Activated T-helper 1 cell treated with anti-CD3 and anti-CD28 coated beads, Interleukin-12 subunit alpha, Interleukin-12 subunit beta, Interleukin-2, Interleukin-4 antibody, amounts not matched to agents 30 ng/mL and 10 ng/mL and 1 ng/mL, durations not matched to agents 14 hours and 24 hours and 36 hours (primary cell): ENCODE measurements at places on chromosomes 12 and 14. TPM values are rescaled to one million over a fixed set of nuclear protein-coding genes. Genes with fewer than 3 reads are reported as not detected.

Gene C12orf54
- not detected in 2 replicates for total RNA-seq

Gene GUCY2C
- not detected in 2 replicates for total RNA-seq

Gene ABCD2
- 7.8 and 8.0 TPM in 2 replicates for total RNA-seq

Gene RNASE7
- not detected in 2 replicates for total RNA-seq

Gene BEGAIN
- 2.5 and 2.8 TPM in 2 replicates for total RNA-seq

Gene TRIM9
- 0.31 TPM in 1 of 2 replicates, not detected in the other for total RNA-seq

Gene RPL10L
- not detected in 2 replicates for total RNA-seq

Gene GLT1D1
- total RNA-seq, result 2.0 and 2.1 TPM in 2 replicates

Gene PALS1
- total RNA-seq, result 5.2 and 5.6 TPM in 2 replicates

DNA sequence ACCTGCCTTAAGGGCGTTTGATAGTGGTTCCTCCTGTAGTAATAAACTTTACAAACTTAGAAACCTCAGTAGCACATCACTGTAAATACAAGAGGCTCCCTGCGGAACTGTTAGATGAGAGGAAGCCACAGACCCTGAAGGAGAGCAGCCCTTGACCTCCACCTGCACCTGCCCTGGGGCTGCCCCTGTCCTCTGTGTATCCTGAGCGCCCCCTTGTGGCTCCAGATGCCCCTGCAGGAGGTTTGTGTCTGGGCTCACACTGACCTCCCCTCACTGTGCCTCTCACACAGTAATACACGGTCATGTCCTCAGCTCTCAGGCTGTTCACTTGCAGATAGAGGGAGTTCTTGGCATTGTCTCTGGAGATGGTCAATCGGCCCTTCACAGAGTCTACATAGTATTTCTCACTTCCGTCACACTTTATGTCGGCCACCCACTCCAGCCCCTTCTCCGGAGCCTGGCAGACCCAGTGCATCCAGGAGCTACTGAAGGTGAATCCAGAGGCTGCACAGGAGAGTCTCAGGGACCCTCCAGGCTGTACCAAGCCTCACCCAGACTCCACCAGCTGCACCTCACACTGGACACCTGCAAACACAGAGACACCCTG, 1059.8 kb downstream of the TMEM121 start:
- no peaks in the 10 kb centered on the region for H3K36me3 ChIP-seq
- DNase-seq, result peak; percentile 44
- no peaks in the 10 kb centered on the region for H3K4me1 ChIP-seq
- H3K27me3 ChIP-seq, result peaks cover 17% of the 10 kb centered on the region
- H3K4me3 ChIP-seq, result no peak overlapping the region
- H3K27ac ChIP-seq, result no peak overlapping the region

- no peak overlapping the region for H3K27ac ChIP-seq
- no peak for DNase-seq
- peaks cover 30% of the 10 kb centered on the region for H3K36me3 ChIP-seq
- H3K4me3 ChIP-seq, result no peak overlapping the region
- H3K4me1 ChIP-seq, result peaks cover 4% of the 10 kb centered on the region
- no peaks in the 10 kb centered on the region for H3K27me3 ChIP-seq
Measured at GRCh38 chr12:123344086-123344485, 20.6 kb downstream of the SBNO1 start.

GRCh38 chr12:50404307-50404706, 3.6 kb downstream of the LARP4 start:
- no peaks in the 10 kb centered on the region for H3K27me3 ChIP-seq
- peaks cover 17% of the 10 kb centered on the region for H3K36me3 ChIP-seq
- no peak for DNase-seq
- no peak overlapping the region for H3K27ac ChIP-seq

DNA sequence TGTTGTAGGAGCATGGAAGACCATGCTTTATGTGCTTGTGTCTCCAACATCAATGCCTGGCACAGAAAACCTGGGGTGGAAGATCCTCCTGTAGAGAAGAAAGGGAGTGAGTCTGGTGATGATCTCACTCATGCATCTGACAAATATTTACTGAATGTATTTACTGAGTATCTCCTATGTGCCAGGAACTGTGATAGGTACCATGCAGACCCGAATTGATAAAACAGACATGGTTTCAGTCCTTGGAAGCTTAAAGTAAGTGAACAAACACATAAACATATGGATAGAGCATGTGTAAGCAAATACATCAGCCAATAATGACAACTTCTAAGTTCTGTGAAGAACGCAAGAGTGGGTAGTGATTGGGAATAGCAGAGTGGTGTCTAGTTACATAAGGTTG, 117.0 kb upstream of the CCDC198 start:
- no peaks in the 10 kb centered on the region for H3K27me3 ChIP-seq
- H3K27ac ChIP-seq, result no peak overlapping the region
- no peak for DNase-seq
- no peaks in the 10 kb centered on the region for H3K36me3 ChIP-seq
- no peaks in the 10 kb centered on the region for H3K4me1 ChIP-seq
- H3K4me3 ChIP-seq, result no peak overlapping the region

DNA sequence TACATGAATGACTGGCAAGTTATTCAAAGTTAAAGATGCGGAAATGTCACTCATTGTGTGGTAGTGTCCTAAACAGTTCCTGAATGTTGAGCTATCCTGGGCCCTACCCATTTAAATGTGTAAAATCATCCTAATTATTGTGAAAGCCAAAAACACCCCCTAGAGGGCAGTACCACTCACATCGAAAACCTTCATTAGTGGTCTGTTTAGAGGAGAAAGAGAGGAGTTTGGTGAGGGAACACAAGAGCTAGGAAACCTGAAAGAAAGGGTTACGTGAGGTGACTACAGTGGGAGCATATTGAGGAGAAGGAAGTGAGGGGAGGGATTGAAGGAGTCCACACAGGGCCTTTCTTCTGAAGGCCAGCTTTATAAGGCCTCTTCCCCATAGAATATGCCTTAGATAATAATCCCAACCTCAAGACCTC, 2.5 kb upstream of the TEP1 start:
- H3K36me3 ChIP-seq, result peaks cover 6% of the 10 kb centered on the region
- no peaks in the 10 kb centered on the region for H3K27me3 ChIP-seq
- H3K4me3 ChIP-seq, result no peak overlapping the region
- peaks cover 31% of the 10 kb centered on the region for H3K4me1 ChIP-seq
- DNase-seq, result peak; percentile 21

DNA sequence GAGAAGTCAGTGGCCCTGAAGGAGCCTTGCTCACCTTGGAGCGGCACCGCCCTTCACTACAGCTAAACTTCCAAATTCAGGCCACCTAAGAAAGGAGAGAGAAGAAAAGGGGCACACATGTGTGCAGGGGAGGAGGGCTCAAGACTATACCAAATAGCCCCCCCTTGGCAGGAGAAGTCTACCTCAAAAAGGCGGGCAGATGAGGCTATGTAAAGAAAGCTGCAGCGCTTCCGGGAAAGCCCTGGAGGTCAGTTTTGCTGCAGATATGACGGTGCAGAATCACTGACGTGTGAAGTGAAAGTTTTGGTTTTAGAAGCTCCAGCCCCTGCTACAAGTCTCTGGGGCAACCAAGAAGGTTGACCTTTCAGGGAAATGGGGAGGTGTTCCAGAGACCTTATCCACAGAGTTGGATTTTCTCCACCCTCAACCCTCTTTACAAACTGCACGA, 48.2 kb upstream of the PNMA1 start:
- H3K4me1 ChIP-seq, result peaks cover 67% of the 10 kb centered on the region
- no peak for DNase-seq
- no peaks in the 10 kb centered on the region for H3K27me3 ChIP-seq
- peak overlapping the region; percentile 37 for H3K4me3 ChIP-seq
- H3K27ac ChIP-seq, result peak overlapping the region; percentile 35

DNA sequence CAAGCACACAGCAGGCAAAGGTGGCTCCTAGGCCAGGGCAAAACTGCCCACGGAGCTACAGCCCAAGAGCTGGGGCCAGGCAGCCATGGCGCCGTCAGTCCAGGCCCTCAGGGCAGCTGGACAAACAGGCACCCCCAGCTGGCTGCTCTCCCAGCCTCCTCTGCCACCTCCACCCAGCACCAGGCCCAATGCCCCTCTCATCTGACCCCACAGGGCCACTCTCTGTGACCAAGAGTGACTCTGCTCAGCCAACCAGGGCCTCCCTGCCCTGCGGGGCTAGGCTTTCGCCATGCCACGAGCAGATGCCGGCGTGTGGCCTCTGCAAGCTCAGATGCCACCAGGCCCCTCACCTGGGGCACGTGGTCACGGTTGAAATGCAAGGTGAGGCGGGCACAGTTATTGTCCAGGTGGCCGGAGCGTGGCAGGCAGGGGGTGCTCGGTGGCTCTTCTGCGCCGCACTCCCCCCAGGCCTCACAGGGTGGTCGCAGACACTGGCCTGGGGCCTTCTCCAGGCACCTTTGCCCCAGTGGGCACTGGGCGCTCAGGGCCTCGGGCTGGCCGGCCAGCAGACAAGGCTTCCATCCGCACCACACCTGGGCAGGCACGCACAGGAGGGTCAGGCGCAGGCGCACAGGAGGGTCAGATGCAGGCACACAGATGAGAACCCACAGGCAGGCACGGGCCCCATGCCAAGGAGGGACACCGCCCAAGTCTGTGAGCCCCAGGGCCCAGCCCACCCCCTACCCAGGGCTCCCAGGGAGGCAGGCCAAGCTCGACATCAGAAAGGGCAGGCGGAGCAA, 23.0 kb downstream of the JAG2 start:
- no peaks in the 10 kb centered on the region for H3K4me1 ChIP-seq
- no peak overlapping the region for H3K4me3 ChIP-seq
- DNase-seq, result no peak
- no peak overlapping the region for H3K27ac ChIP-seq
- H3K27me3 ChIP-seq, result no peaks in the 10 kb centered on the region
- no peaks in the 10 kb centered on the region for H3K36me3 ChIP-seq

DNA sequence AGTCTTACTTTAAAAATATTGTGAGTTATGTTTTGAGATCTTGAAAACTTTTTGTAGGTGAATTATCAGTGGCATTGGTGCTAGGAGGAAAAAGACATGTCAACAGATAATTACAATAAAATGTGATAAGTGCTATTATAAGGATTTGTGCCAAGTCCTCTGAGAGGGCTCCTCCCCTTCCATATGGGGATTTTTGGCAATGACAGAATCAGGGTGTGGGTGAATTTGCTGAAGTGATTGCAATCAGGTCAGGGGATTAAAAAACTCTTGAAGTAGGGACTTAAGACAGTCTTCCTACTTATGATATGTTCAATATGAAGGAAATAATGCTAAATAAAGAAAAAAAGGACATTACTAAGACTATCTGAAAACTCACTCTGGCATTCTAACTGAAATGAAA, 122.5 kb downstream of the SLC15A5 start:
- no peak for DNase-seq
- peaks cover 2% of the 10 kb centered on the region for H3K27me3 ChIP-seq
- H3K36me3 ChIP-seq, result no peaks in the 10 kb centered on the region

DNA sequence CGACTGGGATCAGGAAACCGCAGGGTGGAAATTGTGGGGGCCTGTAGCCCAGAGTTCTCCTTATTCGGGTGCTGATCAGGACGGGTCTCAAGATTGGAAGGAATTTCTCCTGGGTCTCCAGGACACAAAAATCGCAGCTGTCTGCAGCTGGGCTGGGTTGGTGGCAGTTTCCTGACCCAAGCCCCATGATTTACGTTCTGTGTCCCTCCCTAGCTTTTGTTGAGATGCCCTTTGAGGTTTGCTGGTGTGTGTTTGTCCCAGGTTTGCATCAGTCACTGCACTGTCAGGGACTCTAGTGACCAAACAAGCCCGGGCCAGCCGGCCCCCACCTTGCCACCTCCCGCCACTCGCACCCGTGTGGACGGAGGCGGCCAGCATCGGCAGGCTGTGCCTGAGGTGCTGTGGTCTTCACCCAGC, 89.5 kb downstream of the FBXL14 start:
- no peak for DNase-seq
- H3K27ac ChIP-seq, result peak overlapping the region; percentile 49
- peaks cover 13% of the 10 kb centered on the region for H3K4me1 ChIP-seq

DNA sequence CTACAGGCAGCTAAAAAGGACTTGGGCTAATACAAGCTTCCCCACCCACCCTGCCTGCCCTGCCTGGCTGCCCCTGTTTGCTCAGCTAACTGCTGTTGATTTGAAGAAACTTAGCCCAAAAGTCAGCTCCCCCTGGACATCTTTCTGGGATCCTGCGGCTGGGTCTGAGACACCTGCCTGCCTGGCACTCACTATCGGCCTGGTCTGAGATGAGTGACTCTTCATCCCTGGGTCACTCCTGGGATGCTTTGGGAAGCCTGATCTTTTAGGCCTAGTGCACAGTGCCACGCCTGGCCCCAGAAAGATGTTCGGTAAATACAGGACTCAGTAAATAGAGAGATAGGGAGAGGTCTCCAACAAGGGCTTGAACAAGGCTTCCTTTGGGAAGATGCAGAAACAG, 211.3 kb upstream of the DIO3 start:
- no peak overlapping the region for H3K27ac ChIP-seq
- no peak for DNase-seq
- H3K36me3 ChIP-seq, result no peaks in the 10 kb centered on the region
- no peak overlapping the region for H3K4me3 ChIP-seq
- H3K27me3 ChIP-seq, result no peaks in the 10 kb centered on the region

DNA sequence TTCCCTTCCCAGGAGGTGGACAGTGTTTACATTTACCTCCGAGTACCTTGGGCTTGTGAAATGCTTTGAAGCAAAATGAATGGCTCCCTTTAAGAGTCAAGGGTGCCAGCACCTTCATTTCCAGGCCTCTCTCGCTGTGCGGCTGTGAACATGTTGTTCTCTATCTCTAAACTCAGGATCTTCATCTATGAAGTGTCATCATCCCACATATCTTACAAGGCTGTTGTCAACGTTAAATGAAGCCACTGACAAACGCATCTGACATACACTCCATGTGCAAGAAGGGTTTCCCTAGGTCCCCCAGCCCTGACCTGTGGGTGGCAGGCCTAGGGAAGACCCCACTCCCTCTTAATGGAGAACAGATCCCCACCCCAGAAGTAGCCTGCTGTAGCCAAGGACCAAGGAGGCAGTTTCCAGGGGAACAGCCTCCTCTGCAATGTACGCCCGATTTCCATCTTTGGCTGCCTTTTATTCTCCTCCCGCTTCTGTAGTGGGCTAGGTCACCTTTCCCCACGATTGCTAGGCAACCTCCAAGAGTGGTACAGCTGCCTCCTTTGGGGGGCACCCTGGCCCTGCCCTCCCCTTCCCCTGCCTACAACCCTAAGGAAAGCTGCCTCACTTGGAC, 7.6 kb downstream of the ACTN1 start:
- H3K4me1 ChIP-seq, result peaks cover 42% of the 10 kb centered on the region
- H3K27ac ChIP-seq, result no peak overlapping the region
- peaks cover 19% of the 10 kb centered on the region for H3K36me3 ChIP-seq

GRCh38 chr14:51308866-51309265, 68.8 kb downstream of the TMX1 start:
- H3K27me3 ChIP-seq, result peaks cover 5% of the 10 kb centered on the region
- no peak overlapping the region for H3K4me3 ChIP-seq
- H3K27ac ChIP-seq, result no peak overlapping the region
- no peaks in the 10 kb centered on the region for H3K36me3 ChIP-seq

DNA sequence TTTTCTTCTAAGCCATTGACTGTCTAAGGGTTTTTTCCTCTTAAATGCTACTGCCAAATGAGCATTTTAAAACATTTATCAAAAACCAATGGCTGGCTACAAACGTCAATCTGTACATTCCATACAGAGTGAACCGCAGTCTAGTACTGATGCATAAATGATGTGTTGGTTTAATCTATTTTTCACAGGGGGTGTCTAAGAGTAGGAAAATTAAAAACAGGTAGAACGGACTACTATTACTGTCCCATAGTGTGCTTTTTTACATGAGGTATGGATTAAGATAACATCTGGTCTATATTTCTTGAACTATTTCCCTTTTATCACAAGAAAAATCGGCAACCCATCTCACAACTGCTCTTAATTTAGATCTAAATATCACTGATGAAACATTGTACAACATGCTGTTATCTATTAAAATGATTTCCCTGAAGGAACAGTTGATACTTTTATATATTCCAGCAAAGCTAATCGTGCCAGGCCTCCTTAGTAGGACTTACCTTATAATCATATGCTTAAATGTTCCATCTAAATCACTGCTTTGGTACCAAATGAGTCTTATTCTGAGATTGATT, 172.9 kb upstream of the CDKN3 start:
- no peaks in the 10 kb centered on the region for H3K36me3 ChIP-seq
- H3K27ac ChIP-seq, result no peak overlapping the region
- peaks cover 5% of the 10 kb centered on the region for H3K4me1 ChIP-seq
- no peak for DNase-seq
- no peak overlapping the region for H3K4me3 ChIP-seq
